ENCODE measurements at places on chromosomes 6 and 20.

DNA sequence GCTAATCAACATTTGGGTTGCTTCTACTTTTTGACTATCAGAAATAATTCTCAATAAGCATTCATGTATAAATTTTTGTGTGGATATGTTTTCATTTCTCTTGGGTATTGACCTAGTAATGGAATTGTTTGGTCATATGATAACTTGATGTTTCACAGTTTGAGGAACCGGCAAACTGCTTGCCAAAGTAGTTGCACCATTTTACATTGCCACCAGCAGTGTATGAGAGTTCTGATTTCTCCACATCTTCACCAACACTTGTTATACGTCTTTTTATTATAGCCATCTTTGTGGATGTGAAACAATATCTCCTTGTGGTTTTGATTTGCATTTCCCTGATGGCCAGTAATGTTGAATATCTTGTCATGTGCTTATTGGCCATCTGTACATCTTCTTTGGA is 42.6 kb upstream of the TGM2 start:
- DNase-seq: no peak

DNA sequence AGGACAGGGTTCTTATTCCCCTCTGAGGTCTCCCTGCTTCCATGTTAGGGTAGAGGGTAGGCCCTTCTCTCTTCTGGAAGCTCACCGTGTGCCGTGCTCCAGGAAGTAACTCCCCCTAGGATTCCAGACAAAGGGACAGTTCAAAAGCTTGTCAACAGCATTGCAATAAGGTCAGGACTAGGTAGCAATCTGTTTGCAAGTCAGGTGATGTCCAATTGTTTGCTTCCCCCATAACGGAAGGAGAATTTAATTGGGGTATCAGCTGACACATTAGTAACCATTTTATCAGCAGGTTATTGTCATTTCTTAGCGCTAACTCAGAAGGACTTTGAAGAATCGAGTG is 41.9 kb downstream of the SYNJ2 start:
- no peak for DNase-seq

DNA sequence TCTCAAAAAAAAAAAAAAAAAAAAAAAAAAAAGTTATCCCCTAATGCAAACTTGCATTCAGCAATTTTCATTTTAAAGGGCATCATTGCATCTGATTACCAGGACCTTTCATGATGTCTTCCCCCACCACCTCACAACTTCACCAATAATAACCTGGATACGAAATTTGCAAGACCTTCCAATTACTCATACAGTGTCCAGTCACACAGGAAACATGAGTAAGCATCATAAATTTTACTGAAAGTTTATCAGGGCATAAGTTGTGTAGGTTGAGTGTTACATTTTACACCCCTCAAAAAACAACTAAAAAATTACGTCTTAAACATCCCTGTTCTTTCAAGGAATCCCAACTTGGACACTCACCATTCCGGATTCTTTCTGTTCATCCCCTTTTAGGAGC is 79.1 kb upstream of the ANKEF1 start:
- no peak for DNase-seq

DNA sequence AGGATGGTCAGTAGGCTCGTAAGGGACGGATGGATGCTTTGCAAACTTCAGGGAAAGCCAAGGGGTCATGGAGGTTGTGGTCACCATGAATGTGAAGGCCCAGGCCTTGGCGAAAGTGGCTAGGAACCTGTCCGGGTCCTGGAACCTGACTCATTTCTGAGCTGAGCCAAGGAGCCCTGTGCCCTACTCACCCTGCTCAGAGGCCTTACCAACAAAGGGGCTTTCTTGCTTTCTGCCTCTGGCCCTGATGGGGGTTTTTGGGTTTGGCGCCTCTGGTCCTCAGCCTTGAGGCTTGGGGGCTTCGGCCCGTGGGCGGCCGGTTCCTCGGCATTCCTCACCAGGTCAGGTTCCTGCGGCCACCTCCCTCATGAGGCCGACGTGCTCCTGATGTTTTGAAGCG is 155.1 kb downstream of the DTNBP1 start:
- no peak for DNase-seq

GRCh38 chr6:107321793-107322192 is 137.6 kb downstream of the PDSS2 start:
- no peak for DNase-seq

DNA sequence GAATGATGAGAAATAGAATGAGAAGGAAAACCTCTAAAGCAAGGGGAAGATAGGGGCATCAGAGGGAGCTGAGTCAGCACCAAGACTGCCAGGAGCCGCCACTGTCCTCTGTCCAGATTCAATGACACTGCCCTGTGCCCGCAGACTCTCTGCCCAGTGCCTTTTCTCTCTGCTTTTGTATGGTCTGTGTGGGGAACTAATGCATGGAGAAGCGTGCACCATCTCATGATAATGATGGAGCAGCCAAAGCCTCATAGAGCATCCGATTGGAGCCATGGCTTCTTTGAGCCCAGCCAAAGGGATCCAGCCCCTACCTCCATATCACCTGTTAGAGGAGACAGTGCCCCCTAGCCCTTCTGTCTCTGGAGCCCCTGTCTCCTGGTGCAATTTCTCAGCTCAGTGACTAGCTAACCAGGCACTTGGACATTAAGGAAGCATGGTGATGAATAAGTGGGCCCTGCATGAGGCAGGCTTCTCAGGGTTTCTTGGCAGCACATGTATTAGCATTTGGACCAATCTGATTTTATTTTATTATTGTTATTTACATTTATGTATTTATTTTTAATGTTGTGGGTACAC is 6.5 kb upstream of the PFDN4 start:
- no peak for DNase-seq

DNA sequence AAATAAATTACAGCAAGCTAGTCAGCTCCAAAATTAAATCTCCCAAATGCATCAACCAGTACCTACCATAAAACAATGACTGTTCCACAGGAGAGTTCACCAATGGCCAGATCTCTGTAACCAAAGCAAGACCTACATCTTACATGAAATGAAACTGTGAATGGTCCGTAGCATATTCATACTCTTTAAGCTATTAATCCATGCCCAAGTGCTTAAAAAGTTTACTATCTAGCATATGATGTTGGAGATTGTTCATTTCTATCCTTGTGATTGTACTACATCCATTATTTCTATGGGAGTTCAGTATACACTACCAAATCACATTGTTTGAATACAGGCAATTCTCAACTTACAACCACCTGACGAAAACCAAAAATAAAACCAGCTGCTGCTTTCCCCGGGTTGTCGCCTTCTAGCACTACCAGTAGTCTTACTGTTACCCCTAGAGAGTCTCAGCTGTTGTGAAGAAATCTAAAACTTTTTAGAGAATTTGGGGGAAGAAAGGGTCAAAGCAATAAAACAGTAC is 38.0 kb downstream of the HIVEP2 start:
- DNase-seq: no peak

DNA sequence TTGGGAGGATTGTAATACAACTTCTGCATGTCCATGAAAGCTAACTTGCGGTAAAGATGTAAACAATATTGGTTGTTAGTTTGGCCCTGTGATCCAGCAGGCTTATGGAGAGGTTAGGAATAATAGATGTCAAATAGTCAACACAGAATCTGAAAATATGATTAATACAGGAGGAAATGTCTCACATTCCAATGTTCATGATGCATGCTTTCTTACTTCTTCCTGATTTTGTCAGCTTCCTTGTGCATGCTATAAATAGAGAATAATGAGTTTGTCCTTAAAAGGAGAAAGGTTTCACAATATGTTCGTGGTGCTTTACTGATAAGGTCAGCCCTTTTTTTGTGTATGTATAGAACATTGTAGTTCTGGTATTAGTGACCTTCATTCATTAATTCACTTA is 136.7 kb downstream of the MMUT start:
- no peak for DNase-seq

DNA sequence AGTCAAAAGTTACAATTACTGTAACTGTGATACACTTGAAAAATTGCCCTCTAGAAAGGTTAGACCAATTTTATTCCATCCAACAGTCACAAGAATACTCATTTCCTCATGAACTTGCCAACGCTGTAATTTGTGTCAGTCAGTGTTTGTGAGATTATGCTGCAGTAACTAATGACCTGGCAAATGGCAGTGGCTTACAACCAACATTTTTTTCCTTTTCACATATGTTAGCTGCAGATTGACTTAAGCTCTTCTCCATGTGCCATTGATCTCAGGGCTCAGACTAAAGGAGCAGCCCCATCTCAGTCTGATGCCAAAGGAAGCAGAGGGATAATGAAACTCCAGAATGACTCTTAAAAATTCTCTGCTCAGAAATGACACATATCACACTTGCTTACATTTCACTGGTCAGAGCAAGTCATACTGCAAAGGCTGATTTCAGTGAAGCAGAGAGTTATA is 92.3 kb upstream of the ELOVL5 start:
- peak; percentile 54 for DNase-seq

DNA sequence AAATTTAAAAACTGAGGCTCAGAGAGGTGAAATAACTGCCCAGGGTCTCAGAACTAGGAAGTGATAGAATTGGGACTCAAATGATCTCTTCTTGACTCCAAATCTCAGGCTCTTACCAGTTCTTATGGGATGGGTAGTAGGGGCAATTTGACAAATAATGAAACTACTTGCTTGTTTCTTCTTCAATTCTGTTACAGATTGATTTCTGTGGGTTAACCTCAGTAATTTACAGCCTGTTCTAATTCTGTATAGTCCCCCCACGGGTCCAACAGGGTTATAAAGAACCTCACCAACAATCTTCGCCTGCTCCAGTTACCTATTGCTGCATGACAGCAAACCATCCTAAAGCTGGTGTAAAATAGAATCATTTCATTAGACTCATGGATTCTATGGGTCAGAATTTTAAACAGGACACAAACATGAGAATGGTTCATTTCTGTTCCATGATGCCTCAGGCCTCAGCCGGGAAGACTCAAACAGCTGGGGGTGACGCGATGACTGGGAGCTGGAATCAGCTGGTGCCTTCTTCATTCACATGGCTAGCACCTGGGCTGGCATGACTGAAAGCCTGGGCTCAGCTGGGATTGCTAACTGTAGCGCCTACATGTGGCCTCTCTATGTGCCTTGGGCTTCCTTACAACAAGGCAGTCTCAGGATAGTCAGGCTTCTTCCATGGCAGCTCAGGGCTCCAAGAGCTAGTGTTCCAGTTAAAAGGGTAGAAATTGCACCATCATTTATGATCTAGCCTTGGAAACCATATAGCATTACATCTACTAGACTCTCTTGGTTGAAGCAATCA is 6.6 kb upstream of the WFDC2 start:
- no peak for DNase-seq
